CD8-positive, alpha-beta memory T cell (primary cell): ENCODE measurements at places on chromosomes 2 and 18.

DNA sequence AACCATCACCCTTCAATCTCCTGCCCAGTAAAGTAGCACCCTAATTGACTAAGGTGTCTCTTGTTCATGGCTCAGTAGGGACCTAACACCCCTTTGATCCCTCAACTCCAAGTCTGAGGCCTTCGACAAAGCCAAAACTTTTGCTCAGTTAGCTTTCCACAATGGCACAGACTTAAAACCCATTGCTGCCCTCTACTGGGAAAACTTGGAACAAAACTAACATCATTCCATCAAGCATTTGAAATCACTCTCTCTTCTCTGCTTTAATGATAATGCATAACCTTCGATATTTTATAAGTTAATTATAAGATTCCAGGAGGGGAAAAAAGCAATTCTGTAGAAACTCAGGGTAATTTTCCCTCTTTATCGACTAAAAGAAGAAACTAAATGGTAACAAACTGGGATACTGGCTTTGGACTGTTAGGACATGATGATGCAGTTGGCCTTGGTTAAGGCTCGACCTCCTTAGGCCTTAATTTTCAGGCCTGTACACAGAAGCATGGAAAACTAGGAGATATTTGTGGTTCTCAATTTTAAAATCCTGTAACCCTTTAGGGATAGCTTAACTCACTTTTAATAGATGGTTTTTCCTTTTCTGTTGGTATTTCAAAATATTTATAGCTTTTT, 127.8 kb downstream of the STK39 start:
- no peak for DNase-seq

GRCh38 chr2:239639421-239640185, 238.8 kb upstream of the HDAC4 start:
- DNase-seq = no peak

DNA sequence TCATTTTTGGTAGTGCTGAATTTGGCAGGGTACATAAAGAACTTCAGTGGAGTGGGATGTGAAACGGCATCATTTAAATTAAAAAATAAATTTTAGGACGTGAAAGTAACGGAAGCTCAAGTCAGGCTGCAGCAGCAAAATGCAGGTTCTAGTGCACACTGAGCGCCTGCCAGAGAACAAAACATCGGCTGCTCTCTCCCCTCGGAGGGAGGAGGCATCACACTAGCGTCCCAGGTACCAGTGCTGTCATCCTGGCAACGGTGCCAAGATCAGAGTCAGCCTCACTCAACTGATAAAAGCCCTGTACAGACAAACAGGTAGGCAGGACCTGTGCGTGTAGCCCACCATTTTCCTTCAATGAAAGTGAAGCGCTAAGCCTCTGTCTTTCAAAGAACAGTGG, 261.5 kb downstream of the PTGR3 start:
- DNase-seq = no peak

DNA sequence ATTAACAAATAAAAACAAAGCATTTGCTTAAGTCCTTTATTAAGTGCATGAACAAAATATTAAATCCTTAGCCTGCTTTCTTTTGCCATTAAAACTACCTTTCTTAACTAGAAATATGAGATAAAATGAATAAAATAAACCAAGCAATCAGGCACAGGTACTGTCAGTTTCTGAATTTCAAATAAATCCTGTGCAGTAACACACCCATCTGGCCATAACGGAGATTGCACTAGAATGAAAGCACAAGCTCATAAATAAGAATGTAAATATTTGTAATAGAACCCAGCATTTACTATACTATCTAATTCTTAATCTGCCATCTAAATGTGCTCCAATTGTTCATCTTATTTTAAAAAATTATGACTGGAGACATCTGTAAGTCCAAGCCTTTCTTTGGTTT, 31.9 kb downstream of the PRKRA start:
- no peak for DNase-seq

- no peak for DNase-seq
Measured at GRCh38 chr2:9554921-9555296, 721 bp downstream of the ADAM17 start.
